ENCODE measurements at places on chromosomes 7 and 10.

DNA sequence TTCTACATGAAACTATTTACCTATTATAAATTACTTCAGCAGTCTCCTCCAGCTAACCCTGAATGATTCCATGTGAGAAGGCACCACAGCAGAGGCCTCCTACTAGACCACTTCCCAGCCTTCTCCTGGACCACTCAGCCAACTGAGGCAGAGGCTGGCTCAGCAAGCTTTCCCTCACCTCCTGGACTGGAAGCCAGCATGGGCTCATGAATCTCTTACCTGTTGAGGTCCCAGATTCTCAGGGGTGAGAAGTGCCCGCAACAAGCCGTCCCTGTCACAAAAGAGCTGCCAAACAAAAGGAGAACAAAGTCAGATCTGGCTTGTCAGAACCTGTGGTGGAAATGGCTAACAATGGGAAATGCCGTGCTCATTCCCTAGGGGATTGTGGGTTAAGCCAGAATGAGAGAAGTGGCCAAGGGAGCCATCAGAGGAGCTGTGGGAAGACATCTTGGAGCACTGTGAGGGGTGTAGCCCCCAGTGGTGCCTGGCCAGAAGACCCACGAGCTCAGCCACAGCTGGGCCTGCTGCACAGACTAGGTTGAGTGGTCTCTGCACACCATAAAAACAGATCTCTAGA lies 36.5 kb downstream of the DPCD start:
- no peak for DNase-seq

DNA sequence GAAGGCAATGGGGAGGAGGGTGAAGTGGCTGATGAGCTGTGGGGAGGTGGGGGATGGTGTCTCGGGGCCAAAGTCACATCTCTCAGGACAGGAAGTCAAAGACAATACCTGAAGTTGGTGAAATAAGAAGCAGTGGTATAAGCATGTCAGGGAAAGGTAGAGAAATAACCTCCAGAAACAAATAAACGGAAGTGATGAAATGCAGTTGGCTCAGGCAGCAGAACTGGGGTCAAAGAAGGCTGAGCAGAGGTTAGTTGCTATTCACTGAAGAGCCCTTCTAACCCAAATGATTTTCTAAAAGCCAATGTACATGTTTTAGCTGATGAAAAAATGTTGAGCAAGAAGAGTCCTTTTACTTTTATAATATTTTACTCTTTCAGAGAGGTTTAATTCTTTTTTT lies 78.6 kb upstream of the ADRB1 start:
- no peak for DNase-seq

GRCh38 chr10:132443983-132444876 lies 47.2 kb downstream of the PWWP2B start:
- no peak for DNase-seq

DNA sequence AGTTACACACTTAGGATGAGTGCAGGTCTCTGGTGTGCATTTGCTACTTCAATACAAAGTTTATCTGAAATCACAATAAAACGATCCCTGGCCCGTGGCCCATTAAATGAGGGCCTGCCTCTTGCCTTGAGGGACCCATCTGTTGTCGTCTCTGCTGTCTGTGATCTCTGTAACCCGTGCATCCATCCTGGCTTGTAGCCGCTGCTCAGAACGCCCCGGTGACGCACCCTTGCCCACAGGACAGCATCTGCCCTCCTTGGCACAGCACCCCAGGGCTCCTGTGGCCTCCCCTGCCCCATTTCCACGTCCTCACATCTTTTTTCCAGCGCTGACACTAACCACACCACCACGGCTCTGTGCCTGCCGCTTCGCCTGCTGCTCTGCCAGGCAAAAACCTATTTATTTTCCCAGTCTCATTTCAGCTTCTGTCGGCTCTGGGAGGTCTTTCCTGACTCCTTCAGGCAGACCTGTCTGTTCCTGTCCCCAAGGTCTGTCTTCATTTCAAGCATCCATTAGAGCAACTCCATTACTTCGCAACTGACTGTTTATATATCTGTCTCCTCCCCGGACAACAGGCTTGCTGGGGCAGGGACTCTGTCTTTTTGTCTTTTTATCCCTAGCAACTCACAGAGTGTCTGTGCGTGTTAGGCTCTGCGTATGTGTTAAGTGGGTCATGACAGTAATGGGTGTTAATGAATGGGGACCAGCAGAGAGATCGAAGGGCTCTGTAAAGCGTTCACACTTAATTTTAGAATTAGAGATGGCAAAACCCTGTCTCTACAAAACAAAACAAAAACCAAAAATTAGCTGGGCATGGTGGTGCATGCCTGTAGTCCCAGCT lies 16.4 kb downstream of the CARD11 start:
- DNase-seq, result no peak

DNA sequence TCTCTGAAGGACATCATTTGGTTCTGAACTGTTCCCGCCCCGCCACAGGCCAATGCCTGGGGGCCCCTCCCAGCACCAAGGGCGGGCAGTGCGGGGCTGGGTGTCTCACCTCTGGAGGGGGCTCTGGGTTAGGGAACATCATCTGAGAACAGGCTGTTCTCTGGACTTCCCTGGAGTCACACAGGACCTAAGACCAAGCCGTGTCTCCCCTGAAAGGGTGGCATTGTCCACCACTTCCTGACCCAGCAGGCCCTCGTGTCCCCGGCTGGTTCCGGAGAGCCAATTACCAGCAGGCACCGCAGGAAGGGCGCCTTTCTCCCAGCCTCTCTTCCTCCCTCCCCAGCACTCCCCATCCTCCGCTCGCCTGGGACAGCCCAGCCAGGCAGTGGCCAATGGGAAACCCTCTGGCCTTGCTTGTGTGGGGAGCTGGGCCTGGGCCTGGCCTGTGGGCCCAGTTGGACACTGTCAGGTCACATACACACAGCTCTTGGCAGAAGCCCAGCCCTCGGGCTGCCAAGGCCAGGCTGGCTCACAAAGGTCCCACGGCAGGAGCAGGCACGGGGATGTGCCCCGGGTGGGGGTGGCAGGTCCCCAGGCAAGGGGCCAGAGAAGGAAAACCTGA lies 119.5 kb downstream of the SPDYE5 start:
- no peak for DNase-seq

DNA sequence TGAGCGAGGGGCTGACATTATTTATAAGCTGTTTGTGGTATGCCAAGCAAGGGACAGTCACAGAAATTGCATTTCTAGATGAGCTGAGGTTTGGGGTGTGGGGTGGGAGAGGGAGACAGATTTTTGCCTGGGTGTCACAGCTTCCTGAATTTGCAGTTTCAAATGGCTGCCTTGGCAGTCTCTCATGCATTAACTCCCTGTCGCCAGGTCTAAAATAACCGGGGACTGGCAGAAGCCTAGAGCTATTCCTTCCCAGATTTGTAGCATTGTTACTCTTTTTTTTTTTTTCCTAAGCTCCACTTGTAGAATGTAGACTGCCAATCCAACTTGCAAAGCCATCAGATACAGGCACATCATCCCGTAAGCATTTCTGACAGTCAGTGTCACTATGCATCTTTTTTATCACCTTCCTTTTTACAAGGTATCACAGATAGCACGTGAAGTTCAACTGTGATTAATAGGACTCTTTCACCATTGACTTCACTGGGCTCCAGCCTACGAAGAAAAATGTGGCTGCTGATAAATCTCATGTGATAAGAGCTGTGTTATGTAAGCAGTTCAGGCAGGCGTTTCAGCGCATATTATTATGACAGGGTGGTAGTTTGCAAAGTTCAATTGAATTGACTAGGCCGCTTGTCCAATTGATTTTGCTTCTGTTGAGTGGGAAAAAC lies 130.7 kb upstream of the CELF2 start:
- no peak for DNase-seq

- DNase-seq, result no peak
Measured at GRCh38 chr10:3468919-3469638, 296.5 kb upstream of the PITRM1 start.

DNA sequence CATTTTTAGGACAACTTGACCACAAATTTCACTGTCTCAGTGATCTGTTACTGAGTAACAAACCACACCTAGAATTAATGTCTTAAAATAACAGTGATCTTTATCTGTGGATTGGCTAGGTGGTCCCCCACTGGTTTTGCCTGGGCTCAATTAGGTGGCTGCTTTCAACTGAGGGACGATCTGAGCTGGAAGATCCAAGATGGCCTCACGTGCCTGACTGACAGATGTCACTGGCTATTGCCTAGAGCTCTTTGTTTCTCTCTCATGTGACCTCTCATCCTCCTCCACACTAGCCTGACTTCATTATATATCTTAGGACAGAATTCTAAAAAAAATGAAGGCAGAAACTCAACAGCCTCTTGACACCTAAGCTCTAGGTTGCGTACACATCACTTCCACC lies 59.7 kb downstream of the HACD1 start:
- no peak for DNase-seq

DNA sequence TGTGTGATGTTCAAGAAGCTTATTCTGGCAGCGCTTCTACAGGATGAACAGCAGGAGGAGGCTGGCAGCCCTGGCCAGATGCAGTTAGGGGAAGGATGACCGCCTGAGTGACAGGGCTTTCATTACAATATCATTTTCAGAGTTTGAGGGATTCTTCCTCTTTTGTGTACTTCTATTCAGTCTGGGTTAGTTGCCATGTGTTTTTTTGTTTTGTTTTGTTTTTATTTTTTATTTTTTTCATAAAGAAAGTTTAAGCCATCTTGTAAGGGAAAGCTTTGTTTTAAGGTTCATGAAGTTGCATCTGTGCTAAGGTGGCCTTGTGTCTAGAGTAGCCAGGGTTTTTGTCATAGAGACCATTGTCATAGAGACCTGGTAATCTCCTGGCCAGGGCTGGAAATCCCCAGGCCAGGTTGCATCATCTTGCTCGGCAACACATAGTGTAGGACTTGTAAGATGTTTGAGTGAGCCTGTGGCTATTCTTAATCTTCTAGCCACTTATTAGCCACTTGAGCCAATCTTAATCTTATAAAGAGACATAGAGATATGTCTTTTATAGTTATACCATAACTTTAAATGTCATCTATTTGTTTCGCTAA lies 230.5 kb upstream of the TMEM229A start:
- DNase-seq, result no peak

DNA sequence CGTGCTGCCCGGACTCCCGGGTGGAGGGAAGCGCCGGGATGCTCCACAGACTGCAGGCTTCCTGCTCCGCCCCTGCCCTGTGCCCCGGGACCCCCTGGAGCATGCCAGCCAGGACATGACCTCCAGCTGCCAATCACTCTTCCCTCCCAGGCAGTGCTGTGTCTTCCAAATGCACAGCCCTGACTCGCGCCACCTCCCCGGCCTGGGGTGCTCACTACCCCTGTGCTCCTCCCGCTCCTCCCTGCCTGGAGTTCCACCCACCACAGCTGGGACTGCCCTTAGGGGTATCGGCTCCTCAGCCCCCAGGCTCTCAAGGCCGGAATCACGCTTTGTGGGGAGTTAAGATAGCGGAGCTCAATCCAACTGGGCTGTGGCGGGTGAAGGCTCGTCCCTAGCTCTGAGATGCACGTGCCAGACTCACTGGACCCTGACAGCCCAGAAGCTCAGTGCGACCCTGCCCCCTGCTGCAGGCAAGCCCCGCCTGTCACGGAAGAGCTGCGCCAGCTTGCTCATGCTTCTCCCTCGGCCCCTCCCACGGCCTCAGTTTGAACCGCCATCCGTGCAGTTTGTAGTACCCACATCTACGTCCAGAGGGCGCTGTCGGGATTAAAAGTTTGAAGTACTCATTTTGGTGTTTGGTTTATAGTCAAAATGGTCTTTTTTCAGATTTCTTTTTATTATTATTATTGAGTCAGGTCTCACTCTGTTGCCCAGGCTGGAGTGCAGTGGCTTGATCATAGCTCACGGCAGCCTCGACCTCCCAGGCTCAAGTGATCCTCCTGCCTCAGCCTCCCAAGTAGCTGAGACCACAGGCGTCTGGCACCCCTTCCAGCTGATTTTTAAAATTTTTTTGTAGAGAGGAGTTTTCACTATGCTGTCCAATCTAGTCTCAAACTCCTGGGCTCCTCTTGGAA lies 142.5 kb upstream of the TCERG1L start:
- DNase-seq, result peak; percentile 20

DNA sequence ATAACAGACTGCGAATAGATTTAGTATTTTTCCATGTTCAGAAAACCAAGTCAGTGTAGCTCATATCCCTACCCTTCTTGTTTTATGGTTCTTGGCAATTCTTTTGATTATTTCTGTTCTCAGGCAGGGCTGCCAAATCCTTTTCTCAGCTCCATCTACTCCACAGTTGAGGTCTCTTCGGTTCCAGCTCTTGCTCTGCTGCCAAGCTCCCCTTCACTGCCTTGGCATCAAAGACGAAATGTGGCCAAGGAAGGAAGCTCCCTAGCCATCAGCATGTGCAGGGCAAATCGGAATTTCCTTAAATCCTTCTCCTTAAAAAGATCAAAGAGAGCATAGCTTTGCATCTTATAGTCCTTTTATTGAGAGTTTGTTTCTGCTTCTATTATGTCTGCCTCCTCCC lies 116.4 kb upstream of the NOBOX start:
- DNase-seq, result no peak

DNA sequence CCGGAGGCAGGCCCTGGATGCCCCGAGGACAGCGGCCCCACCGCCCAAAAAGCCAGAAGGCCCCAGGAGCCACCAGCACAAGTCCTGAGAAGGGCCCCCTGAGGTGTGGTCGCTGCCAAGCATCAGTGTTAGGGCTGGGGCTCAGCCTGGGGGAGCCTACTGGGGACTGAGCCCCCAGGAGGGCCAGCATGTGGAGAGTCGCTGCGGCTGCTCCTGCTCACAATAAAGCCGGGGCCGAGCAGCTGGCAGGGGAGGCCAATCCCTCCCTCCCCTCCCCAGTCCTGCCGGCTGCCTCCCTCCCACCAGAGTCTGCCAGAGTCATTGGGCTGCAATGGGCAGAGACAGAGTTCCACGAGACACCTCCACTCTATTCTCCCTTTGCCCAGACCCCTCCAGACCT lies 3.1 kb upstream of the ASIC3 start:
- DNase-seq, result no peak

GRCh38 chr7:30697719-30698460 lies 15.6 kb upstream of the CRHR2 start:
- DNase-seq, result no peak

DNA sequence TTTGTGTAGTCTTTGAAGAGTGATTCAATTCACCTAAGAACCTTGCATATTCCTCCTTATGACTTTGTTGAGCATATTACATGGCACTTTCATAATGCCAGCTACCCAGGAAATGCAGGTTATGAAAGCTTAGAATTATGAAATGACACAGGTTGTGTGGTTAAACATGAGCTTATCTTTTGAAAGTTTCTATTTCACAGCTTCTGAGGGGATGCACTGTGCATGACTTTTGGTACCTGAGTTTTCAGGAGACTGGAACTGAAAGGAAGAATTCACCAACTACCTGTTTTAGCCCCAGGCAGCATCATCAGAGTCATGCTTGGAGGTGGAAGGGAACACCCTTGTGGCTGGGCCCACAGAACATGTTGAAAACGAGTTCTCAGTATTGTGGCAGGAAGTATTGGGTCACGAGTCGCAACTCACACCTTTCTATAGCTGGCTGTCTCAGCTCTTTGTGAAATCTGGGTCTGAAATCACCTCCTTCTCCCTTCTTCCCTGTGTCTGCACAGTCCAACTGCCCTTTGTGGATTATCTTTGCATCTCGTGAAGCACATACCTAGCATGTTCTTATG lies 228.2 kb downstream of the PTEN start:
- DNase-seq, result peak; percentile 34

All from stimulated activated CD8-positive, alpha-beta memory T cell treated with anti-CD3 and anti-CD28 coated beads, Interleukin-2, amount 100 ng/mL, for 1 hour (primary cell).